ENCODE measurements at places on chromosomes 11 and 22.

- no peak for DNase-seq
Observed at GRCh38 chr11:44113572-44113971, 18.1 kb downstream of the EXT2 start.

DNA sequence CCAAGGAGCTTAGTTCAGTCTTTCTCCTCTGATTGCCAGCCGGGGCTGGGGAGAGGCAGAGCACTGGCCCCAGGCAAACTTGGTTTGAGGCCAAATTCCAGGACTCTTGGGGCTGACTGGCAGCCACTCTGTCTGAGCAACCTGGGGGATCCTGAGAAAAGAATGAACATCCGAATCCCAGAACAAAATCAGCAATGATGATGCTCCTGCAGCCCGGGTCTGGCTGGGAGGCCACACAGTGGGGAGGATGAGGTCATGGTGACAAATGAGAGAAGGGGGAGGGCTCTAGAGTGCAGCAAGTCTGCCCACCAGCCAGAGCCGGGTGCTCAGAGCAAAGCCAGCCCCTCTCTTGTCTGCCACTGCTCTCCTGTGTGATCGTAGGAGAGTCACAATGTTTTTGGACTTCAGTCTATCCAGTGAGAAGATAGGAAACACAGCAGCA is 71.8 kb upstream of the PAX6 start:
- DNase-seq: no peak

GRCh38 chr11:64347193-64347867 is 7.3 kb downstream of the CCDC88B start:
- DNase-seq: no peak

DNA sequence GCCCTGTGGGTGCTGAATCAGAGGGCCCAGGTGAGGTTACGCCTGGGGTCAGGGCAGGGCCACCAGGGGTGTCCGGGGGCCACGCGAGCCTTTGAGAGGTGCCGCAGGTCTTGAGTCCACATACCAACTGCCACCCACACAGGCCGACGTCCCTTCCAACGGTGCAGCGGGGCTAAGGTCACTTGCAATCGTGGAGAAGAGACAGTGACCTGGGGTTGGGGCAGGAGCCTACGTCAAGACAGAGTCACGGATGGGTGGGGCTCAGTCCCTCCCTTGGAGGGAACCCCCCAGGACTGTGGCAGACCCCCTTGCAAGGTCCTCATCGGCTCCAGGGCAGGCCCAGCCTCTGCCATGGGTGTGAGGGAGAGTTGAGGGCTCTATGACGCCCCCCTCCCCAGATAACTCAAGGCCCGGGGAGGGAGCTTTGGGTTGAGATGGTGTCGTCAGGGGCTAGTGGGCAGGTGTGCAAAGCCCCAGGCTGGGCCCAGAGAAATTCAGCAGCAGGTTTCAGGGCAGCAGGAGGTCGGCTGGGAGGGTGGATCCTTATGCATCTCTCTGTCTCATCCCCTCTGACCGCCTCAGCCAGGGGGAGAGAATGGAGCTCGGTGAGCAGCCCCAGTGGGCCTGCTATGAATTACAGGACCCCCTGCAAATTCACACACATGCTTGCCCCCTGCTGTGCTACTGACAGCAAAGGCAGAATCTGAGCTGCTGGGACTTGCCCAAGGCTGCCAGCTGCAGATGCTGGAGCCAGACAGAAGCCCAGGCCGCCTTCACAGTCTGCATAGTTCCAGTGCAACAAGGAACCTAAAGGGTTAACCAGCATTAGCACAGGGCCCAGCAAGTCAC is 60.0 kb downstream of the MYEOV start:
- no peak for DNase-seq

DNA sequence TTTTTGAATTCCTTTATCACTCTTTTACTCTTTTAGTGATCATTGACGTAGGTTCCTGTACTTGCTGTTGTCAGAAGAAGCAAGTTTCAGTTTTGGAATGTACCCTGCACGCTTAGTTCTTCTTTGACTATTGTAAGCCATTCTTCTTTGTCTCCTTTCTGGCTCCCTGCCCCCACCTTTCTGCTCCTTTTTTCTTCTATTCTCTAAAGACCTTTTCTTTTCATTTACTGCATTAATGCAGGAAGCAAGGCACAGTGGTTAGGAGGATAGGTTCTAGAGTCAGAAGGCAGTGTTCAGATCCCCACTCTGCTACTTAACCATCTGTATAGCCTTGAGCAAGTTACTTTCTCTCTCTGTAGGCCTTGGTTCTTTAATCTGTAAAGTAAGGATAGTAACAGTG is 33.7 kb upstream of the RAG2 start:
- DNase-seq: no peak

- no peak for DNase-seq
Observed at GRCh38 chr11:120512739-120513435, 1.3 kb downstream of the GRIK4 start.

- no peak for DNase-seq
Observed at GRCh38 chr22:45441138-45441537, 27.6 kb downstream of the RIBC2 start.

DNA sequence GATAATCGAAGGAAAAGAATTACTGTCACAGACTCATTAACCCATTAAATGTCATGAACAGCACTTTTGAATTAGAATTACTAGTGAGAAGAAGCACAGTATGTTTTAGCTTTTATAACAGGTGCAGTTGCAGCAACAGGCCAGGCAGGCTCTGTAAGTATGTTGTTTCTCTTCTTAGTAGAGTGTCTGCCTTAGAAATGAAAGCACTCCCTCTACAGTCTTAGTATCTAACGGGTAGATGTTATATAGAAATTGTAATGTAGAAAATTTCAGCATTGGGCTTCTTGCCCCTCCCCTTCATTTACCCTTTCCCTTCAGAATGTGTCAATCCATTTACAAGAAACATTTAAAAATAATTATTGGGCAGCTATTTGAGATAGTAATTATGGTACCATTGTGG is 87.4 kb downstream of the HIPK3 start:
- no peak for DNase-seq

DNA sequence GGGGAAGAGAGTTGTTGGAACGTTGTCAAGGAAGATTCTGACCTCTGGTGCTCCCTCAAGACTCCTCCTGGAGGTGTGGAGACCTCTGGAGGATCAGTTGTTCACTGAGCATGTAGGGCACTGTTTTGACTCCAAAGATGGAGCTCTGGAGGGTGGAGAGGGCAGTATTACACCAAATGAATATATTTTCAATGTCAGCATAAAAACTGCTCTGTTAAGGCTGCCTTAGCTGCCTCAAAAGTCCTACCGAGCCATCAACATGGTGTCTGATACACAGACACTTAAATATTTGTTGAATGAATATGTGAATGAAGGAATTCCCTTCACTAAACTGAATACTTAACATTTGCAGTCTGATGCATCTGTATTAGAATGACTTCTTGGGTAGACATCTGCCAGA is 144.2 kb upstream of the SPON1 start:
- no peak for DNase-seq

GRCh38 chr11:100831929-100832494 is 144.9 kb downstream of the ARHGAP42 start:
- no peak for DNase-seq

- DNase-seq: no peak
Observed at GRCh38 chr11:118620529-118621070, 13.2 kb downstream of the PHLDB1 start.

DNA sequence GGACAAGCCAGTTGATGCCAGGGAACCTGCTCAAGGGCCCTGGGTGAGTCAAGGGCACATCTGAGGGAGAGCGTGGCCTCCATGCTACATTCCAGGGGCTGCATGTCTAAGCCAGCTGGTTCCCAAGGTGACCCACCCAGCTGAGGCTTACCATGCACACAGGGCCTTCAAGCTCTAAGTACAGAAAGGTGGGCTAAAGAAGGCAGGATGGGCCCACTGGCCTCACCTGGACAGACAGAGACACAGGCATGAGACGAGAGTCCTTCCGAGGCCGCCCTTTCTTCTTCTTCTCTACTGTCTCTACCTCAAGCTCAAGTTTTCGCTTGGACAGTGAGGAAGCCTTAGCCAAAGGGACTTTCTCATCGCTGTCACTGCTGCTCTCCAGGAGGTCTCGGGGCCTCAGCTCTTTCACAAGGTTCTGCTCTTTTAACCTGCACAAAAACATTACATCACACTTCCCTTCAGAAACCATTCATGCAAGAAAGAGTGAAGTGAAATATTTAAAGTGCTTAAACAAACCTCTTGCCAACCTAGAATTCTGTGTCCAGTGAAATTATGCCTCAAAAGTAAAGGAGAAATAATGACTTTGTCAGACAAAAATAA is 69.9 kb downstream of the HIRA start:
- no peak for DNase-seq

DNA sequence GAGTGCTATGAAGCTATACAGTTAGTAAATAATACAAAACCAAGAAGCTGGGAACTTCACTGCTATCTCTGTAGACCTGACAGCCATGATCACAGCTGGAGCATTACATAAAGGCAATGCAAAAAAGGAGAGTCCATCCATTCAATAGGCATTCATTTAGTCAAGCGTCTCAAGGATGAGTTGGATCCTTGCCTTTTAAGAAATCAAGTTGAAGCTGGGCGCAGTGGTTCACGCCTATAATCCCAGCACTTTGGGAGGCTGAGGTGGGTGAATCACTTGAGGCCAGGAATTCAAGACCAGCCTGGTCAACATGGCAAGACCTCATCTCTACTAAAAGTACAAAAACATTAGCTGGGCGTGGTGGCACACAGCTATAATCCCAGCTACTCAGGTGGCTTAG is 48.1 kb upstream of the ALKBH3 start:
- DNase-seq: no peak

GRCh38 chr11:119493712-119494111 is 70.7 kb upstream of the THY1 start:
- no peak for DNase-seq

DNA sequence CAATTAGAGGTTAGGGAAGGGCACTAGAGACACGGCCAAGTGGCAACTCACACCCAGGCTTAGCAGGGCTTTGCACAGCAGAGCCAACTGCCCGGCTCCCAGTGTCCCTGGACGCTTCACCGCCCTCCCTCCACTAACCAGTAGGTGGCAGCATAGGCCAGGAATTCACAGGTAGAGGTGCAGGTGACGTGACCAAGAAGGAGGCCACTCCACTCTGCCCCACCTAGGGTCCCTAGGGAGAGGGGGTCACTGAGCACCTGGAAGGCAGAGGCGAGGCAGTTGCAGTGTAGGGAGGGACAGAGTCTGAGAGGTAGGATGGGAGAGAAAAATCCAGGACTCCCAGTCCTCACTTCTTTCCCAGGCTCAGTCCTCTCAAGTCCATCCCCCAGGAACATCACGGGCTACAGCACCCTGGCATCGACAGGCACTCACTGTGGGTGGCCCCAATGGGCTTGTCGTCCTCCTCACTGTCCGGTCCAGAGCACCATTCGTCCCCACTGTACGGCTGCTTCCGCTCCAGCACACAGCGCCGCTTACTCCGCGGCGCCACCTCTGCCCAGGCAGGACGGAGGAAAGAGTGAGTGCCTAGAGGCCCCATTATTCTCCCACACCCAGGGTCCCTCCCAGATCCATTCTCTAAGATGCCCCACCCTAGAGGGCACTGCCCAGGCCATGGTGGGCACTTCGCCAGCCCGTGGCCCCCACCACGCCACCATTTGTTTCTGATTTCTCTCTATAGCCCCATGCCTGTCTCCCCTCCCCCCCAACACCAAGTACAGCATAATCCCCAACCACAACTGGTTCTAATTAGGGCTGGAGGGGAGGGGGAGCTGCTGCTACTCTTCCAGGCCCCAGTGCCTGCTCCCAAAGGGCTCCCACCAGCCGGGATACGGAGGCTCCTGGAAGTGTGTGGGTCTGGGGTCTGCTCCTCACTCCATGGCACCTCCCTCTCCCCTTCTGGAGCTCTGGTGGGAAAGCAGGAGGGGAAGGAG is 18.4 kb downstream of the BCL9L start:
- DNase-seq: no peak

- peak; percentile 25 for DNase-seq
Observed at GRCh38 chr11:121194731-121195596, 93.9 kb downstream of the TECTA start.

DNA sequence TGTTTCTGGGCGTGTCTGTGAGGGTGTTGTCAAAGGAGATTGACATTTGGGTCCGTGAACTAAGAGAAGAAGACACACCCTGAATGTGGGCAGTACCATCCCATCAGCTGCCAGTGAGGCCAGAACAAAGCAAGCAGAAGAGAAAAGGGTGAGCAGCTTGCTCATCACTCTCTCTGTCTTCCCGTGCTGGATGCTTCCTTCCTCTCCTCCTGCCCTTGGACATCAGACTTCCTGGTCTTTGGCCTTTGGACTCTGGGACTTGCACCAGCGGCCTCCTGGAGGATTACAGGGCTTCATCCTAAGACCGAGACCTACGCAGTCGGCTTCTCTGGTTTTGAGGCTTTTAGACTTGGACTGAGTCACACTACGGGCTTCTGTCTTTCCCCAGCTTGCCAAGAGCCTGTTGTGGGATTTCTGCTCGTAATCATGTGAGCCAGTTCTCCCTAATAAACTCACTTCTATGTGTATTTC is 18.8 kb downstream of the APOL2 start:
- DNase-seq: no peak

DNA sequence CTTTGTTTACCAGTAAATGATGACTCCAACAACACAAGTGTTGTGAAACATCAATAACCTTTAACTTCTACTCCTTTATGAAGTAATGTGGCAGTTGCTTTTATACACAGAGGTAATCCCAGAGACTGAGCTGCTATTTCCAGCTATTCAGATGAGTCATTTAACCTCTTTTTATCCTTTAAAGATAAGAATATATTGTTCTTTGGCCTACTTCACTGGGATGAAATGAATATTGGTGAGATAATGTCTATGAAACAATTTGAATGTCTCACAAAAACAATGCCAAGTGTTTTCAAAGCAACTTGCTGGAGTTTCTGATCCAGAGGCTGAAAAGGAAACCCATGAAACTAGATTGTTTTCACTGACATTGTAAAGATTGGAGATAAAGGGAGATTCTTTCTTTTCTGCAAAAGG is 564.4 kb upstream of the LUZP2 start:
- DNase-seq: no peak

GRCh38 chr11:12215181-12215593 is 104.8 kb downstream of the MICAL2 start:
- no peak for DNase-seq

DNA sequence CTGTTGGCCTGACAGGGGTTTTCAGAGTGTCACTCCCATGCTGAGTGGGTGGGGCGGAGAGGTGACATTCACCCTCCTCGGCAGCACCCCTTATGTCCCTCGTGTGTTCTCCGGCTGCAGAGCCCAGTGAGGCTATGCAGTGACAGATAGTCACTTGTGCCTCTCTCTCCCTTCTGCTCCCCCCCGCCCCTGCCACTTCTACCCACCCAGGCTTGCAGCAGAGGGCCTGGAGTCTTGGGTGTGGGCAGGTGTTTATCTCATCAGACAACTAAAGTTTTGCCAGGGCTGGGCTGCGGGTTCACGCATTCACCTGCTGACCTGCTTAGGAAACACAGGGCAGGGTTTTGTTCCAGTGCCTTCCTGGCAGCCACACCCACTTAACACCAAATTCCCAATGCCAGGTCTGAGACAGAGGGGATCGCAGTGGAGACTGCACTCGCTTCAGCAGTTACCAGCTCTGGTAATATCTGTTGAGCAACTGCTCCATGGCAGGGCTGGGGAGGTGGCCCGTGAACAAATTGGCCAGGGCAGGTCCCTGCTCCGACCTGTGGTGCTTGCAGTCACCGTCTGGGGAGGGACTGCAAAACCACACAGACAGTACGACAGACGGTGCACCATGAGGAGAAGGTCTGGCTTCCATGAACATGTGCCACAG is 50.5 kb upstream of the ADA2 start:
- DNase-seq: no peak

Data from AG09319 (cell line).